Pancreas (tissue), 10 donors: ENCODE measurements at places on chromosomes 1 and 21. TPM values are rescaled to one million over a fixed set of nuclear protein-coding genes. Genes with fewer than 3 reads are reported as not detected.

RAP1GAP gene
- total RNA-seq, result 53.4 TPM

EPHA10 gene
- total RNA-seq, result 3.8 TPM

ATG4C gene
- 6.6 TPM for total RNA-seq

CLDN19 gene
- total RNA-seq, result not detected

- no peaks in the 10 kb centered on the region for H3K36me3 ChIP-seq
- no peaks in the 10 kb centered on the region for H3K4me1 ChIP-seq
- no peaks in the 10 kb centered on the region for H3K27me3 ChIP-seq
- H3K27ac ChIP-seq, result no peak overlapping the region
Measured at GRCh38 chr1:39164256-39164655, 40.2 kb upstream of the MACF1 start.
